ENCODE measurements at places on chromosomes 6 and 20.

- no peak for DNase-seq
These were observed 38.1 kb downstream of the HTR1B start for GRCh38 chr6:77425216-77425615.

- DNase-seq, result no peak
These were observed 24.6 kb upstream of the C20orf204 start for GRCh38 chr20:64011366-64011779.

DNA sequence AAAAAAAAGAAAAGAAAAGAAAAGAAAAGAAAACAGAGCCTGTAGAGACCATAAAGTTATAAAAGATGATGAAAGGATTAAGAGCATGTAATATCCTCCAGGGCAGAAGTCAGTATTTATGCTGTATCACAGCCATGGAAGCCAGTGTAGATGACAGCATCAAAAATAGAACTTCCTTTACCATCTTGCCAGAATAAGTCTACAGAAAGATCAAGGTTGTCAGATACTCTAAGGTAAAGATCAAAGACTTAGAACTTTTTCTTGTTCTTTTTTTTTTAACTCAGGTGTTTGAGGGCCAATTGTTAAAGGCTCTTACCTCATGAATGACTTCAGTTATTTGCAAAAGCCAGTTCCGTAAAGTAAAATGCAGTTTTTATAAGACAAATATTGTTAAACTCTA is 54.6 kb downstream of the ARHGAP18 start:
- no peak for DNase-seq

DNA sequence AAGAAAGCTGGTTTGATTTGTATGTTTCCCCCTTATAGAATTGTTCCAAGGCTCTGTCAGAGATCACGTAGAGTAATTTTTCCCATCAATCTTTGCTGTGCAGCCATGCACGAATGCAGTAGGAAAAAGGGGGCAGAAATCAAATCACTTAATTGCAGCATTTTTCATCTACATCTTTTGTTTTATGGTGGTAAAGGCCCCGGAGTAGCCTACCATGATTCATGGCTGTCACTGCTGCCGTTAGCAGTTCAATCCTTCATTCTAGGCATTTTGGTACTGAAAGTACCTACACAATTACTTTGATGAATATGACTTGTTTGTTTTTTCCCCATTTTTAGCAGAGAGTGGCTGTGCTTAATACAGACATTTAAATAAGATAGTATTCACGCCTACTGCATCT is 631.9 kb upstream of the MMS22L start:
- DNase-seq, result no peak

GRCh38 chr6:75436869-75437268 is 56.7 kb downstream of the FILIP1 start:
- no peak for DNase-seq

DNA sequence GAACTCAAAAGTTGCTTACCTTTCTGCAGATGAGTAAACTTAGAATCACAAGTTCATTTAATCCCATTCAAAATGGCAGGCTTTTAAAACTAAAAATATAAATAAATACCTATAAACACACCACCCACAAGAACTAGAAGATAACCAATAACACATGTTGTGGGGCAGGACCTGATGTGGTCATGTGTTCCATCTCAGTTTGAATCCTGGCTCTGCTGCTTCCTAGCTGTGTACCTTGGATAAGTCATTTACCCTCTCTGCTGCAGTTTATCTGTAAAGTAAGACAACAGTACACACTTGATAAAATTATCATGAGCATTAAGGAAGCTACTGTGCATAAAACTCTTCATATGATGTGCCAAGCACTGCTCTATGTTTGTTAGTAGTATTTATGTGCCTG is 22.0 kb downstream of the TRIM27 start:
- DNase-seq, result no peak

DNA sequence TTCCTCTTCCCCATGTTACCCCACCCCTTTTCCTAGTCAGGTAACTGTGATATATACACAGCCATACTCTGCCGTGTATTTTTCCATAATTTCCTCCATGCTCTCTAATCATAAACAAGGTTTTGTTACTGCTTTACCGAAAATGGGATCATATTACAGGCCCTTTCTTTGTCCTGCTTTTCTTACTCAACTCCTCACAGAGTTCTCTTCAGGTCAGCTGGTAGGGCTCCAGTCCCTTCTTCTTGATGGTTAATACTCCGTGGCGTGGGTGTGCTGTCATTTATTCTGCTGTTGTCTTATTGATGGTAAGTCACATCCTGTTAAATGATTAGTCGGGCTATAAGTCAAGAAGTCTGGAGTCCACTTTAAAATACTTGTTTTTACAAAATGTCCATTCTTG is 24.9 kb upstream of the PI16 start:
- no peak for DNase-seq

GRCh38 chr20:9616833-9617461 is 102.6 kb downstream of the LAMP5 start:
- peak; percentile 21 for DNase-seq

- DNase-seq, result no peak
These were observed 994.6 kb upstream of the ADGRB3 start for GRCh38 chr6:67640484-67640883.

- DNase-seq, result no peak
These were observed 96.7 kb upstream of the ARG1 start for GRCh38 chr6:131476362-131476761.

GRCh38 chr6:55034752-55035151 is 139.6 kb upstream of the HCRTR2 start:
- no peak for DNase-seq

DNA sequence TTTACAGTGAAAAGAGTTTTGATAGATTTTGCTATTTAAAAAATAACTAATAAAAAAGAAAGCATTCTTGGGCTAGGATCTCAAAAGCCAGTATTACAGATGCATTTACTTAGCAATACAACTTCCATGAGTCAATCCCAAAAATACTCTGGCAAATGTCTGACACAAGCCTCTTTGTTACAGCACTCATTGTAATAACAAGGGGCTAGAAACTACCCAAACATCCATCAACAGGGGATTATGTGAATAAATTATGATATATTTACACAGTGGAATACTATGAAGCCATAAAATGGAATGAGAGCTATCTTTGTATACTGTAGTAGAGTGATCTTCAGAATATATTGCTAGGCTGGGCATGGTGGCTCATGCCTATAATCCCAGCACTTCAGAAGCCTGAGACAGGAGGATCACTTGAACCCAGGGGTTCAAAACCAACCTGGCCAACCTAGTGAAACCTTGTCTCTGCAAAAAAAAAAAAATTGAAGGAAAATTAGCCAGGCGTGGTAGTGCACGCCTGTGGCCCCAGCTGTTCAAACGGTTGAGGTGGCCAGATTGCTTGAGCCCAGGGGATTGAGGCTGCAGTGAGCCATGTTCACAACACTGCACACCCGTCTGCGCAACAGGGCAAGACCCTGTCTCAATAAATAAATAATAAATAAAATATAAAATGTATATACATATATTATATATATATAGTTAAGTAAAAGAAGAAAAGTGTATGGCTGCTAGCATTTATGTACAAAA is 34.7 kb upstream of the TOP1 start:
- DNase-seq, result no peak

- no peak for DNase-seq
These were observed 73.9 kb downstream of the PKIB start for GRCh38 chr6:122683989-122684651.

DNA sequence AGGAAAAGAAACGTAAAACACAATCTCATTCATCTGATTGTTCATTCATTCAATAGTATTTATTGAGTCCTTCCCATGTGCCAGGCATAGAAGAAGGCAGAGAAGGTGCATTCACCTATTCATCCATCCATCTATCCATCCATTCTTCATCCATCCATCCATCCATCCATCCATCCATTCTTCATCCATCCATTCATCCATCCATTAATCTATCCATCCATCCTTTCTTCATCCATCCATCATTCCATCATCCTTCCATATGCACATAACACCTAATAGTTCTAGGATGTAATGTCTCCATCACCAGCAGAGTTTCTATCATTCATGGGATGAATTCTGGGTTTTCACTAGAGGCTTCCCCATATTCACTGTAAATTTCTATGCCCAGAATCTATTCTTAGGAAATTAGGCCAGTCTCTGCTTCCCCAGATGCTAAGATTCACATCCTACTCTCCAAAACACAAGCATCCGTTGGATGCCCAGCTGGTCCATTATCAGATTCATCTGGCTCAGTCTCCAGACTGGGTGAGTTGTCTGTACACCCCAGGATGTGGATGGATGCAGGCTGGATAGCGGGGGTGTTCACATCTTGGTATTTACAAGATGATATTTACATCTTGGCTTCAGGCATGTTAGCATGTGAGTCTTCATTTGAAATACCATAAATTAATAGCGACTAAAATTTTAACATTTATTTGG is 517.7 kb upstream of the SULF2 start:
- DNase-seq, result no peak

DNA sequence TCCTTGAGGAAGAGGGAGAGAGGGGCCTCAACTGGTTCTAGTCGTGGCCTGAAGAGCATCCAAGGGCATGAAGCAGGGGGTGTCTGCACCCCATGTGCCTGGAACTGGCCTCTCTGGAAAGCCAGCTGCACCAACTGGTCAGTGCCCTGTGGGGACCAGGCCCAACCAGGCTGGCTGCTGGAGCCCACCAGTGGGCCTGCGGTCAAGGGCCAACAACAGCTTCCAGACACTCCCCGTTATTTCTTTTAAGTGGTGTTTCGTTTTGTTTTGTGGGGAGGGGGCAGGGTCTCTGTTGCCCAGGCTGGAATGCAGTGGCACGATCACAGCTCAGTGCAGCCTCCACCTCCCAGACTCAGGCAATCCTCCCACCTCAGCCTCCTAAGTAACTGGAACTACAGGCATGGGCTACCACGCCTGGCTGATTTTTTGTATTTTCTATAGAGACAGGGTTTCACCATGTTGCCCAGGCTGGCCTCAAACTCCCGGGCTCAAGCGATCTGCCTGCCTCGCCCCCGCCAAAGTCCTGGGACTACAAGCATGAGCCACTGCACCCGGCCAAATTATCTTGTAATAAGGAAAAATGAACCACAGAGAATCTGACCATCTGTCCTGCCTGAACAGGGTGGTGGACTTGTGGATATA is 11.9 kb upstream of the C20orf144 start:
- no peak for DNase-seq

- DNase-seq, result no peak
These were observed 37.9 kb upstream of the PRL start for GRCh38 chr6:22334778-22335177.

- no peak for DNase-seq
These were observed 793 bp upstream of the TRIM40 start for GRCh38 chr6:30135147-30135546.

GRCh38 chr6:25939593-25939992 is 9.1 kb upstream of the SLC17A2 start:
- no peak for DNase-seq

DNA sequence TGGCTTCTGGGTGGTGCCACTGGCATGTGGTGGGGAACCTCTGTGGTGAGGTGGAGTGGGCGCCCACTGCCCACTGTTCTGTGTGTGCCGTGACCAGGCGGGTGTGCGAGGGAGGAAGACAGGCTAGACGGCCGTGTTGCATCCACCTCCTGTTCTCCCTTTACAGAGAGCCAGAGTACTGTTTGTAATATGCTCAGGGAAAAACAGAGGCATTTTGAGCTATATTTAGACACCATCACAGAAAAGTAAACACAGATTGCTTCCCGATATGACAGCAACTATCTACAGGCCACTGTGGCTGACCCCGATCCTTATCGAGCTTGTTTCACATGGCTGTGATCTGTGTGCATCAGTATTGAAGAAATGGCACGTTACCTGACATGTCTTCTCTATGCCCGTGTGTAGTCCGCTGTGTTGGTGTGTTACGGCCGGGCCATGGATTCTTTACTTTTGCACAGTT is 45.6 kb downstream of the ARID1B start:
- no peak for DNase-seq

DNA sequence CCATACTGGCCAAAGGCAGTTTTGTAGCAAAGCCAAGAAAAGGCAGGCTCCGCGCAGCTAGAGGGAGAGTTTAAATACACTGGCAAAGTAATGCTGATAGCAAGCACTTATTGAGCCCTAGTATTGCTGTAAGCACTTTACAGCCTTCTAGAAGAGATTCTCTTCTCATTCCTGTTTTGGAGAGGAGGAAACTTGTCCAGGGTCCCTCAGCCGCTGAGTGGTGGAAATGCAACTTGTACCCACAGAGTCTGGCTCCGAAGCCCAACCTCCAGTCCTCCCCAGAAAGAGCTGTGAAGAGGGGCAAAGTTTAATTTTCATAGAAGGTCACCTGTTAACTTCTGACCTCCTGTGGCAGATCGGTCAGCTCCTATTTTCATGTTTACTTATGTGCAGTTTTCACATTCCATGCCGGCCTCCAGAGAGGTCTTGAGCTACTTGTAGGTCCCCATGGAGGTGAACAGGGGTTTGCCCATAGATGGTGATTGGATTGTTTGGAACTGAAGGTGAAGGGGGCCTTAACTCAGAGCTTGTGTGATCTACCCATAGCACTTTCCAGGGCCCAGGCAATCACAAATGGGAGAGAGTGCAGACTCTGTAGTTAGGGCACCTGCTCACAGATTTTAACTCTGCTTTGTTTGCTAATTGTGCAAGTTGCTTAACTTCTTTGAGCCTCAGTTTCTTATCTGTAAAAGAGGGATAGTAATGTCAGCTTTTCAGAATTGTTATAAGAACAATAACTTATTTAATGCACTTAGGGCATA is 70.7 kb downstream of the LYRM2 start:
- DNase-seq, result no peak

- no peak for DNase-seq
These were observed 84.8 kb upstream of the SHLD1 start for GRCh38 chr20:5665417-5665816.

DNA sequence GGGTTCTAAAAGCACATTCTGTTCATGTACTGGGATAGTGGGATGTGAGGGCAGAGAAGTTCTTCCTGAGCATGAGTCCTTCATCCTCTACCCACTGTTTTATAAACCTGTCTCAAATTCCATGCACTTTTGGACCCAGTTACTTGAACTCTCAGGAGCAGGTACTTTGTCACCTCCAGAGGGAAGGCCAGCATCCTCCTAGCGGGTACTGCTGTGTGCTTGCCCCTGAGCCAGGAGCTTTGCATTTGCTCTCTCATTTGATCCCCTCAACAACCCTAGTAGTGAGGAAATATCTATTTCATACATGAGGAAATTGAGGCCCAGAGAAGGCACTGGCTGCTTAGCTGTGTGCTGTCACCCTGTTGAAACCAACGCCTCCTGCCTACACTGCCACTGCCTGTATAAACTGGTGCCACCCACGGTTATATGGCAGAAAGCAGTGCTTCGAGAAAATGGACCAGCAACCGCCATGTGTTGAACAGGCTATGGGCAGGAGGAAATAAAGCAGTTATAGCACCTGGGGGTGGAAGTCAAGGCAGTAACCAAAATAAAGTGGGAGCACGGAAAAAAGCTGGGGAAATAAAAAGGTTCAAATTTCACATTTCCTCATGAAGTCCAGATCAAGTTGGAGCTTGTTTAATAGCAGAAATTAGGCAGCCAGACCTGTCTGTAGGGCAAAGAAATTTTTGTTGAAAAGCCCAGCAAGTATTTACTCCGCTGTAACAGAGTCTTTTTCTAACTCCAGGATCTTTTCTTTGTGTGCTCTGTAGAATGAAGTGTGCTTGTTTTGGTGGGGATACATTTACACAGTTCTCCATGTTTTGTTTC is 38.0 kb downstream of the KLHL31 start:
- DNase-seq, result no peak

- DNase-seq, result no peak
These were observed 59.9 kb downstream of the DTD1 start for GRCh38 chr20:18647777-18648176.

- no peak for DNase-seq
These were observed 79.9 kb upstream of the SPTLC3 start for GRCh38 chr20:12928755-12929401.

- DNase-seq, result no peak
These were observed 407.7 kb downstream of the EPM2A start for GRCh38 chr6:145327586-145327985.

Data from activated gamma-delta T cell treated with Interleukin-2 at 50 U/mL for 16 hours (primary cell).